ENCODE measurements at places on chromosomes 5 and 9.

DNA sequence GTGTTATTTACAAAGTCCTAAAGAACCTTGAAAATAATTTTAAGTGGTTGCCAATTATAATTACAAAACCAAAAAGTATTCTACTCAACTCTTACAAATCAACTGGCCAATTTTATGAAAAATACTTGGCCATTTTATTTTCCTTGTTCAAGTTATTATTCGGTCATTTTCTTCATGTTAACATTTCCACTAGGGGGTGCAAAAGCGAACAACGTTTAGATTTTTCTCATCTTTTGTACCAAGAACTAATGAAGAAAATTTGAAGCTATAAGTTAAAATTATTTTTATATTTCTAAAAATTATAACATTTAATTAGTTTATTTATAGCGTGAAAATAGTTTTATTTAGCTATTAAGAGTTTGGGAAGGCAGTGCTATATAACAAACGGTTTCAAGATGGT is 1453.3 kb downstream of the MAT2B start:
- DNase-seq, result no peak

GRCh38 chr5:73903169-73903568 is 277.2 kb downstream of the ARHGEF28 start:
- no peak for DNase-seq

GRCh38 chr9:106920701-106921283 is 57.8 kb downstream of the ZNF462 start:
- DNase-seq, result no peak

DNA sequence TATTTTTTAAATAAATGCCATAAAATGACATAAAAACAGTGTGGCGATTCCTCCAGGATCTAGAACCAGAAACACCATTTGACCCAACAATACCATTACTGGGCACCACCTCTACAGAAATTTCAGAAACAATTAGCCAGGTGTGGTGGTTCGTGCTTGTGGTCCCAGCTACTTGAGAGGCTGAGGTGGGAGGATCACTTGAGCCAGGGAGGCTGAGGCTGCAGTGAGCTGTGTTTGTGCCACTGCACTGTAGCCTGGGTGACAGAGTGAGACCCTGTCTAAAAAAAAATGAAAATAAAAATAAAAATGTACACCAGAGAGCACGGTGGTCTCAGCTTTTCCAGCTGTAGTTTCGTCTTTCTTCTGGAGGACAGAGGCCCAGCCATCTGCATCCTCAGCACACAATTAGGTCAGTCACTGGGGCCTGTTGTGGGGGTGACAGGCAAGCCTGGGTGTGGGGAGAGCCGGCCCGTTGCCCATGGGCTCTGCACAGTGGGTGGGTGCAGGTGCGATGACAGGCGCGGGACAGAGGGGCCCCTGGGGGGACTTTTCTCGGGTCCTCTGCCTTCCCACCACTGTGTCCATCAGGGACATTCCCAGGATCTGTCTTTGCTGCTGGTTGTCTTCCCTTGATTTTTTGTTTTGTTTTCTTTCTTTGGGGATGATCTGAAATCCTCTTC is 9.8 kb downstream of the COL5A1 start:
- no peak for DNase-seq

DNA sequence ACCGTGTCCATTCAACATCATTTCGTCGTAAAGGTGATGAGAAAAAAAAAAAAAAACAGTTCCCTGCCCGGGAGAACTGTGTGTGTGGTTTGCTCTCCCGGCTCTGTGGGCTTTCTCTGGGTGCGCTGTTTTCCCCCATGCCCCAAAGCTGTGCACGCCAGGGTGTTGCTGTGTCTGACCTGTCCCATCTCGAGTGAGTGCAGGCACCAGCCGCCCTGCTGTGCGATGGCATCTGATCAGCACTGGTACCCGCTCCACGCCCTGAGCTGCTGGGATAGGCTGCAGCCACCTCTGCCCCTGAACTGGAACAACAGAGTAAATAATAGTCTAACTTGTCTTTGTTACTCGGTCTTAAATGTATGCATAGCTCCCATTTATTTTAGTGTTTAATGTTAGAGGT is 33.3 kb downstream of the CEP72 start:
- DNase-seq, result no peak

DNA sequence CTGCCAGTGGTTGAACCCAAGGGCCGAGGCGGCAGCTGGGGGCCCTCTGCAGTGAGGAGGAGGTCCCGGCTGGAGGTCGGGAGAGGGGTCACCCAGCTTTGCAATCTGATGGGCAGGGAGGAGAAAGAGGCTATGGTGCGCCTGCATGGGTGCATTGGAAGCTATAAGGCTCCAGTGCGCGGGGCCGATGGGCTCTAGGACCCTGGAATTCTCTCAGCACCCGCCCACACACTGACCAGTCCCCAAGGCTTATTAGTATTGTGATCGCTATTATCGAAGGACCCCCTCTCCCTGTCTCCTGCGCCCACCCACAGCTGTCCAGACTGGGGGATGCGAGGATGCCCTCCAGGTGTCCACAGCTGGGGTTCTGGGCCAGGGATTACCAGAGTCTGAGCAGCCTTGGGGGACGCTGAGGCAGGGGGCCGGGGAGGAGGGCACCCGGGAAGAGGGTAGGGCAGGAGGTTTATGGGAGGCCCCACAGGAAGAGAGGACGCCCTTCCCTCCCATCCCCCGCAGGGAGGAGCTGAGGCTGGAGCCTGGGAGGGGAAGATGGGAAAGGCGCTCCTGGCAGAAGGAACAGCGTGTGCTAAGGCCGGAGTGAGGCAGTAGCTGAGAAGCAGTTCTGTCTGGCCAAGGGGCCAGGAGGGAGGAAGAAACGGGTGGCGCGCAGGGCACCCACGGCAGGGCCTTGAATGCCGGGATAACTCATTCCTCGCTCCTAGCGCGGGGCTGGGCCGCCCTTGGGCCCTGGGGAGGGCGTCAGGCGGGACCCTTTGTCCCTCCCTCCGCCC is 24.2 kb downstream of the C9orf50 start:
- DNase-seq, result peak; percentile 90

- peak; percentile 95 for DNase-seq
These were observed 8.0 kb downstream of the B4GALT1 start for GRCh38 chr9:33158843-33159776.

DNA sequence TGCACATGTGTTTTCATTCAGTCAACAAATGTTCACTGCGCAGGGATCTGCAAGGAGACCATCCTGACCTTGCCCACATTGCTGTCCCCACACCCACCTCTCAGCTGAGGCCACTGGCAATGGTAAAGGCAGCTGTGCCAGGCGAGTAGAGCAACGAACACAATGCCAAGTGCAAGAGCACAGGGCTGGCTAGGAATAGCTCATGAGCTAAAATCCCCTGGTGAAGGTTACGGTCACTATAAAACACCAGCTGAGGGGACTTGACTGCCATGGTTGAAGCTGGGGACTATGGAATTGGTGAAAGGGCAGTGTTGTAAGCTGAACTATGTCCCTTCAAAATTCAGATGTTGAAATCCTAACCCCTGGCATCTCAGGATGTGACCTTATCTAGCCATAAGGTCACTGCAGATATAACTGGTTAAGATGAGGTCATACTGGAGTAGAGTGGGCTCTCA is 96.1 kb downstream of the OTULIN start:
- DNase-seq, result no peak

DNA sequence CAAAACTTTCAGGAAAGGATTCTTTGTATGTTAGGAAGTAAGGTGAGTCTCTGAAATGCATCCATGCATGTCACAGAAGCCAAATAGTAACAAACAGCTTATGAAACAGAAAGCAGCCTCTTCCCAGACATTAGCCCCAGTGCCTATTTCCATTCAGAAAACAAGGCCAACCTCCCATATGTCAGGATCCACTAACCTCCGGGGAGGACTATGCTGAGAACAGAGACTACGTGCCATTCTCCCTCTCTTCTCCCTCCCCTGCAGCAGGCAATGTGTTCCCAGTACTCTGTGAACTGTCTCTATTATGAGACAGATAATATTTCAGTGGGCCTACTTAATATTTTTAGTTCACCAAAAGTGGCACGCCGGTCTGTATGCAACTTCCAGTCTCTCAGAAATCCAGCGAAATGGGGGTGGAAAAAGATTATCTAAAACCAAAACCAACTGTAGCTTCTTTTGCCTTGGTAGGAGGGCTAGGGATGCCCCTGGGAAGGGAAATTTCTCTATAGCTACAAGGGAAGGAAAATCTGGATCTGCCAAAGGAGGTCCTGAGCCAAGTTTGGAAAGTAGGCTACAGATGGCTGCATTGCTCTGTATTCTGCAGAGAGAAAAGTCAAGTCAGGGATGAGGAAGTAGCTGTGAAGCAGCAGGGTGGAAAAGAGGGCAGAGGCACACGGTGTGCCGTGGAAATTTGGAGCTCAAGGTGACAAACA is 42.0 kb downstream of the VLDLR start:
- DNase-seq, result no peak

GRCh38 chr5:56900395-56900794 is 9.0 kb upstream of the SETD9 start:
- DNase-seq, result no peak

Measured in lower leg skin (tissue), 4 donors.